Fibroblast of lung (primary cell): ENCODE measurements at places on chromosomes 7 and 10.

DNA sequence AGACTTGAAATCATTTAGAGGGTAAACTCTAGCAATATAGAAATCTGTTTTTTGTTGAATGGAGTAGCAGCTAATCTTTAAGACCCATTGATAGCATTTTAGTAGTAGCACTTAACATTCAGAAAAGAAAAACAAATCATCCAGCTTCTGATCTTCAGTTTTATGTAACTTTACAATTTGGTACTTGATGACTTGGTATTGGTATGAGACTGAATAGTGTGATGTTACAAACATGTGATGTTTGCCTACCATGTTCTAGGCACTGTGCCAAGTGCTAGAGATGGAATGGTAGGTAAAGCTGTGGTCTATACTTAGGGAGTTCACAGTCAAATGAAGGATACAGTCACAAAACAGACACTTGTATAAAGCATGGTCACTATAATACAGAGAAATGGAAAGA is 21.3 kb downstream of the ZEB1 start:
- peak; percentile 10 for DNase-seq

GRCh38 chr7:2934984-2935740 is 91.1 kb upstream of the GNA12 start:
- no peak for DNase-seq

DNA sequence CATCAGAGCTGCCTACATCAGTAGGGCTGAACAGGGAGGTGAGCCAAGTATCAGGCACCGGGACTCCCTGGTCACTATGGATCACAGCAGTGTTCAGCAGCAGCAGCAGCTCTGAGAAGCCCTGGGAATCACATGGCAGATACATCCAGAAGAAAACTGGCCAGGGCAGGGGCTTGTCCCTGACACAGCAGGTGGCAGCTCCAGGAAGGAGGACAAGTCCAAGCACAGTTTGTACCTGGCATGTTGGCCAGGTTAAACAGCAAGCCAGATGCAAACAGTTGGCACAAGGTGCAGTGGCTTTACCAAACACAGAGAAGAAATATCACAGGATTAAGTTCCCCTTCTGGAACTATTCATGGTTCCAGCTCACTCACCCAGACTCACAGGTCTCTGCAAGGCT is 139.4 kb downstream of the KCNMA1 start:
- no peak for DNase-seq

- peak; percentile 56 for DNase-seq
These were observed 11.3 kb upstream of the SLC25A28 start for GRCh38 chr10:99631496-99631895.

DNA sequence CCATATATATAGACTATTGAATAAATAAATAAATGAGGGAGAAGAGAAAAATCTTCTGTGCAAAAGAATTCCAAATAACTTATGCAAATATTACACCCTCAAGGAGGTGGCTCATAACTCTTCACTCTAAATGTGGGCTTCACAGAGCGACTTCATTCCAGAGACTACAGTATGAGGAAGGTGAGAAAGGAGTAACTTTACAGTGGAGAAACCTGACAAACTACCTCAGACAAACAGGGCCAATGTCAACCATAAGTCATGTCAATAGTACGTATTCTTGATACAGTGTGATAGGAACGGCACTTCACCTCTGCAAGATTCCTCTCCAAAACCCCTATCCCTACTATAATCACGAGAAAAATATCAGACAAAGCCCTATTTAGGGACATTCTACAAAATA is 158.4 kb upstream of the NAMPT start:
- DNase-seq = no peak

- no peak for DNase-seq
These were observed 176.3 kb downstream of the WNT2 start for GRCh38 chr7:117146511-117146910.

DNA sequence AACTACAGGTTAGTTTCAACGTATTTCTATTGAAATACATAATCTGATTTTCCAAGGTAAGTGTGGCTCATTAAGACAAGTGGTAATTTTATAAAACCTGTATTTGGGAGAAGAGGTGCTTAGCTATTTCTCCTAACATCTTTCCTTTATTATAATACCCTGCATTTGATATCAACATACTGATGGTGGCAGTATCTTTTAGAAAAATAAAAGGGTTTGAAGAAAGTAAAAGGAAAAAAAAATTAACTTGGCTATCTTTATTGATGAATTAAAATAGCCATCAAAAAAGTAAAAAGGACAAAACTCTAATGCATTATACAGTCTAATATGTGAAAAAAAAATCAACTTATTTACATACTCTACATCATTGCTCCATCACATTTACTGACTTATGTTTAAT is 68.0 kb downstream of the NRBF2 start:
- no peak for DNase-seq

DNA sequence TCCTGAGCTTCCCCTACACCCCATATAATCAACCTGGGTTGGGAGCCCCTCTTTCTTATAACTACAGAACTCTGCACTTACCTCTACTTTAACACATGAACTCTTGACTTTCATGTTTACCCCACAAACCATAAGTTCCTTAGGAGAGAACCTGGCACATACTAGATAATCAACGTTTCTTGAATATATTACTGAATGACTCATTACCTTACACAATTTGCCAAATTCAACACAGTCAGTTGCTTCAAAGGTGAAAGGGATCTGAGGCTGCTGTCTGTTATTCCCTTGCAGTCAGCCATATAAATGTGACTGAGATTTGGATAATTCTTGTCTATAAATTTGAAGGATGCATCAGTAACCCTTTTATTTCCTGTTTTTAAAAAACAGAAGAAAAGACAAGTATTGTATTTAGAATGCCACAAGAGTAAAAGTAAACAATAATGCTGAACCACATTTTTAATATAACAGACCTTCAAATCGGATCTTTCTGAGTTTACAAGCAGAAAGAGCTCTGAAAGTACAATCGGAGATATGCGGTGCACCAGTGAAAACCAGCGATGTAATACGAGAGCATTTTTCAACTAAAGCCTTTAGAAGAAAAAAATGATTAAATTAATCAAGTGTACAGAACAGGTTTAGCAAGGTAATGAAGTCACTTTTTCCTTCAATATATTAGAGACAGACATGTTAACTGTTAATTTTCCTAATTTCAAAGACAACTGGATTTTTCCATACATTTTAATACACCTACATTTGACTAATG is 29.5 kb upstream of the LRRC17 start:
- DNase-seq = peak; percentile 87

DNA sequence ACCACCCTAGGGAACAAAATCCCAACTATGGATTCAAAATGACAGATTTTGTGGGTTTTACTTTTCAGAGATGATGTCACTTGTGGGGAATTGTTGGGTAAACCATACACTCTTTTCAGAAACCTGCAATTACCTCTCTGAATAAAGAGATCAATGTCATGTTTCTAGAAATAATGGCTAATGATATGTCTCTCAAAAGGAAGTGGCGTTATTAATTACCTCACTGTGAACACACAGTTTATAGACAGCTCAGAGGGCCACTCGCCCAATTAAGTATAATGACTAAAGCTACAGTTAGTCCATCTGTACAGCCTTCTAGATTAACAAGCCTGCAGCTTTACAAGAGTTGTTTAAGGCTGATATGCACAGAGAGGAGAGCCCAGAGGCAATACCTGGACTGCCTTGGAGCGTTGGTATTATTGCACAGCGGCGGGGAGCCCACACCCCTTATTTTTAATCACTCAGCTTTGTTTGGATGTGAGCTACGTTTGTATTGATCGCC is 79.5 kb downstream of the RAB11FIP2 start:
- DNase-seq = no peak

DNA sequence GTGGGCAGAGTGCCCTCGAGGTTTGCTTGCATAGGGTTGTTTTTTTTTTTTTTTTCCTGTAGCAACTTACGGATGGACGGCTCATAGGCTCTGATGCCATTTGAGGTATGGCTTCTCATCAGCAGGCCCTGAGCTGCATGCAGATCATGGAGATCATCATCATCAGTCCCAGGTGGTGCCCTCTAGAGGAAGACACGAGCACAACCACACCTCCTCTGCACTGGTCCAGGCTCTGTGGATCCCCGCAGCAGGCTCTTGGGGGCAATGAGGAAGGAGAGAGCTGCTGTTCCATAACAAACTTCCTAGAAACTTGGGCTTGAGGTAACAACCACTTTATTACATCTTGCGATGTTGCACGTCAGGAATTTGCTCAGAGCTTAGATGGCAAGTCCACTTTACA is 132.7 kb upstream of the CXCL12 start:
- no peak for DNase-seq

DNA sequence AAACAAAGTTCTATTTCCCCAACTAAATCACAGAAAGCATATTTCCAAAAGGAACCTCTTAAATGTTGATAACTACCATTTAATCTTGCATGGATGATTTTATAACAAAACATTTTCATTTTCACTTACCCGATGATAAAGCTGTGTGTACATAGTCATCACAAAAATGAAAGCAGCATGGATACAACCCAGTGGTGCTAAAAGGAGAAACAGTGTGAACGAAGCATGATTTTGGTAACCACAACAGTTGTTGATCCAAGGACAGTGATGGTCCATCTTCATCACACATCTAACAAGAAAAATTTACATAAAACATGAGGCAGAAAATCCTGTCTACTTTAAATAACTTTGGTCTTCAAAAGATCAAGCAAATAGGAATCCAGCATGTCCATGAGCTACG is 4.7 kb downstream of the ZDHHC6 start:
- no peak for DNase-seq

GRCh38 chr10:11022213-11022612 is 4.5 kb downstream of the CELF2 start:
- DNase-seq = no peak

DNA sequence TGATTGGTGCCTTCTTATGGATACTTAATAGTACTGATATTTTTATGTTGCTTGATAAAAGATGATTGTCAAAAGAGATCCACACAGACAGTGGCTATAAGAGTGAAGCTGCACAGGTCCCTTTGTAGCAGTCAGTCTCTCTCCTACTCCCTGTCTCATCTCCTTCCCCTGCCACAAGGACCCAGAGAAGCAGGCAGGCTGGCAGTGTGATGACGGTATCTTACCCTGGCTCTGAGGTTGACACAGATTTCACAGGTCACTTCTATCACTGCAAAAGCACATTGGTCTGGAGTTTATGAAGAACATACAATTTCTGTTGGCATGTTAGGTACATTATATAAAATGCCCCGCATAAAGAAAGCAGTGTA is 64.4 kb upstream of the AHR start:
- peak; percentile 17 for DNase-seq
